ENCODE measurements at places on chromosomes 12 and 14. TPM values are rescaled to one million over a fixed set of nuclear protein-coding genes. Genes with fewer than 3 reads are reported as not detected.

- no peak for DNase-seq
Observed at GRCh38 chr12:107487011-107487680, 198.5 kb upstream of the PWP1 start.

- DNase-seq: no peak
Observed at GRCh38 chr12:92844151-92844763, 84.8 kb downstream of the EEA1 start.

DNA sequence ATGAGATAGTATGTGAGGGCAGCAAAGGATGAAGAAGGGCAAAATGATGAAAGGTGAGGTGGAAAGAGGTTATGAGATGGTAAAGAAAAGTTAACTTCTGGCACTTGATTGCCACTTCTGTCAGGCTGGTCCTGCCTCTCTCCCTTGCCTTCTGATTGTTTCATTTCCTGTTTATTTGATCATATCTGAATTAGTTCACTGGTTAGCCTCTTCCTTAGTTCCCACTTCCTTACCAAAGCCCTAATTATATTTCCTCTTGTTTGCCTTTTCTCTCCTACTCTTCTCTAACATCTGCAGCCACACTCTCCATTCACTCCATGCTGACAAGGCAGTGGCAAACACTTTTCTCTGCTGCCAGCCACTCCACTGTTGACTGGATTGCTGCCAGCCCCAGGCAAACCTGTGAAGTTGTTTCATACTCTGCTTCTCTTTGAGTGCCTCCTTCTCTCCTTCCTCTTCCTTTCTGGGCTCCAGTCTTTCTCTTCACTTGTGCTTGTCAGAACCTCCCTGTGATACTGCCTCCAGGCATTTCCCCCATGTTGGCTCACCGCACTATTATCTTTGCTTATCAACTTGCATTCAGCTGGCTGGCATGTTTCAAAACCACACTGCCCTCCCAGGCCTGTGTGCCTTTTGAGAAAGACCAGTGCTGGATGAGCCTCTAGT lies 8.1 kb downstream of the PNP start:
- DNase-seq: no peak

DNA sequence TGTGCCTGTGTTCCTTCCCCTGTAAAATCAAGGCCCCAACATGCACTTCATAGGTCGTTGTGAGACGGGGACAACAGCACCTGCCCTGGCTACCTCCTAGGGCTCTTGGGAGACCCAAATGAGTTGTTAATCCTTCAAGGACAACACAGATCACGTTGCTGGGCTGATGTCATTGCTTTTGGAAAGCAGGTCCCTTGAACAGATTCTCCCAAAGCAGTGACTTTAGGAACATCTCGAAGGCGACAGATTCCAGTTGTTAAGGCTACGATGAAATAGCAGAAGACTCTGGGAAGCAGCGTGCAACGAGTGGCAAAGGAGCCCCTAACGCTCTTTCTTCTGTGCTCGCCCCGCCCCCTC lies 26.2 kb upstream of the MAP1LC3B2 start:
- DNase-seq: no peak

- DNase-seq: no peak
Observed at GRCh38 chr12:98354520-98355035, 160.8 kb upstream of the TMPO start.

- no peak for DNase-seq
Observed at GRCh38 chr14:22200977-22201605, 387.9 kb downstream of the DAD1 start.

DNA sequence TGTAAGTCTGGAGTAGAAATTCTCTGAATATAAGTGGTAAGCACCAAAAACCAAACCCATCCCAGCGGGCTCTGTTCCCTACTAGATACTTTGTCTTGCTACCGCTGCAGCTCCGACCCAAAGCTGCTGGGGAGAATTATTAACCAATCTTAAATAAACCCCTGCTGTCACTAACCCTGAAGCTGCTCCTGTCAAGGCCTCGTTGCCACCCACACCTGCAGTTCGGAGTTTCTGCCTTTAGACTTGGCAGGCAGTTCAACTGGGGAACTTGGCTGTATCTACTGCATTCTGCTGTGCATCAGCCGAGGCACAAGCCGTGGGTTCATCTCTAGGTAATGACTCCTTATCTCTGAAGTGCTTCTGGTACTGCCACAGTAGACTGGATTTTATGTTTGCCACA lies 55.5 kb downstream of the PPM1A start:
- DNase-seq: no peak

DNA sequence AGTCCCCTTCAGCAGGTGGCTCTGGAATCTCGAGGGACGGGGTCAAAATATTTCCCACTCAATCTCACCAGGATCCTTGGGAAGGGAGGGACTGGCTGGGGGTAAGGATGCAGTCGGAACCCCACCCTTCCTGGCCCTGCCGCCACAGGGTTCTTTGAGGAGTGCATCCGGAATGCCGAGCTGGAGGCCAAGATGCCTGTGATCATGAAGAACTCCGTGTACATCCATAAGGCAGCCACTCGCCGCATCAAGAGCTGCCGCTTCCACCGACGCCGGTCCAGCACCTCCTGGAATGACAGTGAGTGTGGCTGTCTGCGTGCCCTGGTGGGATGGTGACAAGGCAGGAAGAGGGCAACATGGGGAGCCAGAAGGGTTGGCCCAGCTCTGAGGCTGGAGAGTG lies 43.1 kb downstream of the PLEKHD1 start:
- no peak for DNase-seq

GRCh38 chr14:32003585-32003984 lies 73.5 kb upstream of the ARHGAP5 start:
- DNase-seq: no peak

GRCh38 chr14:106491851-106492250 lies 965.5 kb downstream of the TMEM121 start:
- DNase-seq: no peak

DNA sequence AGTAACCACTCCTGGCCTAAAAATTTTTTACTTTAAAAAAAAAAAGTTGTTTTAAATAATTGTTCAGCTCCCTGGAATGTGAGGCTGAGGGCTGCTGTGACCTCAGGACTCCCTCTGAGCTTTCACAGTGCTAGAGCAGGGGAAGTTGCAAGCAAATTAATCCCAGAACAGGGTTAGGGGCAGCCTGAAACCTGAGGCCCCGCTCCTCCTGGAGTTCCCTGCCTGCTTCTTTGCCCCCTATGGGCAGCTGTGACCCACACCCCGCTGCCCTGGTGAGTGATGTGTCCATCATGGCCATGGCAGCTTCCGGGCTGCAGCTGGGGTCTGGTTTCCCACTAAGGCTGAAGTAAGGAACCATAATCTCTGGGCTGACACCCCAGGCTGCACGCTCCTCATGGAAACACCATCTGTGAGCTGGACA lies 9.5 kb downstream of the RITA1 start:
- no peak for DNase-seq

DNA sequence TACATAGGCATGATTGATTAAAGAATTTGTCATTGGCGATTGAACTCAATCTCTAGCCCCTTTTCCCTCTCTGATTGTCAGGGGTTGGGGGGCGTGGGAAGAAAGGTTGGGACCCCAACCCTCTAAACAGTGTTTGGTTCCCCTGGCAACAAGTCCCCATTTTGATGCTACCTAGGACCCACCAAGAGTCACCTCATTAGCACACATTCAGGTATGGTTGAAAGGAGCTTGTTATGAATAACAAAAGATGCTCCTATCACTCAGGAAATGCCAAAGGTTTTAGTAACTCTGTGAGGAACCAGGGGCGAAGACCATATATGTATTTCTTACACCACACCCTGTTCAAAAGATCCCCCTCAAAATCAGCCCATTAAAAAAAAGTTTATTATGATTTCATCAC lies 14.3 kb downstream of the RNF212B start:
- DNase-seq: no peak

DNA sequence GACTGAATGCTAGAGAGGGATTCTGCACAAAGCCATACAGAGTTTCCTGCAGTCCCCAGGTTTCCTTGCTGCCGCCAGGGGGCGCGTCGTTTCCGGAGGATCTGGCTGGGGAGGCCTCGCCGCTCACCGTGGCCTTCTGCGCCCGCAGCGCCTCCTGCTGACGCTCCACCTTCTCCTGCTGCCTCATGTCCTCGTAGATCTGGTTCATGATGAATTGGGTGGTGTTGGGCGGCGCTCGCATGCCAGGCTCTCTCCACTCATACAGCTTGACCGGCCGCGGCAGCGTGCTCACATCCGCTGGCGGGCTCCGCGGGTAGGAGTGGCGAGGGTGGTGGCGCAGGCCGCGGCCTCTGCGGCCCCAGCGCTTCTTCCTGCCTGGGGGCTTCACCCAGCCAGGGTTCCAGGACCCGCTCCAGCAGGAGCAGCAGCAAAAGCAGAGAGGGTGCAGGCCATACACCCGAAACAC lies 987 bp downstream of the CCER1 start:
- no peak for DNase-seq

DNA sequence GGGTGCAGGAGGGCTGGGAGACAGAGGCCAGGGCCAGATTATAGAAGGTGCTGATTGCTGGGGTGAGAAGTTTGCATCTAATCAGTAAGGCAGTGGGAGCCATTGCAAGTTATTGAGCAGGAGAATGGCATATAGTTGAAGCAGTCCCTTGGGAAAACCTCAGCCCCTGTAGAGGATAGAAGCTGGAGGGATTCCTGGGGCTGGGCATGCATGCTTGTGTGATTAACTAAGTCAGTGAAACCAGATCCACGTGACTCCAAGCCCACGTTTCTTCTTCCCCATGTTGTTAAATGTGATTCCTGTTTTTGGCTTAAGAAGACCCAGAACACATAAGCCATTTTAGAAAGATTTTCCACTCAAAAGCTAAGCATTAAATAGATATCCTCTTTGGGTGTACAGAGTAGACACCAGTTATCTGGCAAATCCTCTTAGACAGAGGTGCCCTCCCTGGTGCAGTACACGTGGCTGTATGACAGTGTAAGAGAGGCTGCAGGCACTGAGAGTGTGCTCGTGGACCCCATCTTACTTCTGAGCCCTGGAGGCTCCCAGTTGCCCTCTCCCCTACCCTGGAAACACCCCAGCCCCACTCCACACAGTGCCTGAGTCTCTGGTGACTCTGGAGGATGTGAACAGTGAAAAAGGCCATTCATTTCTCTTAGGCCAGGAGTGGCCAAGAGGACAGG lies 3.2 kb downstream of the C14orf132 start:
- DNase-seq: no peak

DNA sequence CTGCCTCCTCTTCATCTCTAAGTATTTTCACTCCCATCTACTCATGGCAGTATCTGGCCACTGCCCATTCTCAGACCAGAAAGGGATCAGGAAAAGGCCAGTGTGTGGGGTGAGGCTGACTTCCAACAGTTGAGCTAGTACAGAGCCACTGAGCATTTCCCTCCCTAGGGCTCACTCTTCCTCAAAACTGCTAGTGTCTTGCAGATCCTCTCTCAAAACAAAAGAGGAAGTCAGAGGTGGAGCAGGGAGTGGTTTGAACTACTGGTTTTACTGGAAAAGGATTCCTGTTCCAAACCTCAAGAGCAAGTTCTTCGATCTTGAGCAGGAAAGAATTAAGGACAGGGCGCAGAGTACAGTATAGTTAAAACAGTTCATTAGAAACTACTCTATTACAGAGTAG lies 11.7 kb upstream of the RNASE10 start:
- no peak for DNase-seq

DNA sequence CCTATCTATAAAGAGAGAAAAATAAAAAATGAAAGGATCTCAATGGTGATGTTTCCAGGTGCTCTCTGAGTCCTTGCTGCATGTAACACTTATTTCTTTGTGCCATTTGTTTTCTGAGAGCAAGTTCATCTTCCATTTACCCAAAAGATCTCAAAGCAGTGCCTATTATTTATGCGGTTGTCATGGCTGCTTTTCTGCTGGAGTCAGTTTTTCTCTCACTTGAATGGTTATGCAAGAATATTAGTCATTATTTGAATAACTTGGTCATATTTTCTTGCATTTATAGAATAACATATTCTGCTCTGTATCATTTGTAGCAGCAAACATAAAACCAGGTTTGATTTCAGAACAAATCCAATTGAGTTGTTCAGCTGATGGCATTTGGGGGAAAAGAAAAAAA lies 141.8 kb upstream of the G2E3 start:
- DNase-seq: no peak

DNA sequence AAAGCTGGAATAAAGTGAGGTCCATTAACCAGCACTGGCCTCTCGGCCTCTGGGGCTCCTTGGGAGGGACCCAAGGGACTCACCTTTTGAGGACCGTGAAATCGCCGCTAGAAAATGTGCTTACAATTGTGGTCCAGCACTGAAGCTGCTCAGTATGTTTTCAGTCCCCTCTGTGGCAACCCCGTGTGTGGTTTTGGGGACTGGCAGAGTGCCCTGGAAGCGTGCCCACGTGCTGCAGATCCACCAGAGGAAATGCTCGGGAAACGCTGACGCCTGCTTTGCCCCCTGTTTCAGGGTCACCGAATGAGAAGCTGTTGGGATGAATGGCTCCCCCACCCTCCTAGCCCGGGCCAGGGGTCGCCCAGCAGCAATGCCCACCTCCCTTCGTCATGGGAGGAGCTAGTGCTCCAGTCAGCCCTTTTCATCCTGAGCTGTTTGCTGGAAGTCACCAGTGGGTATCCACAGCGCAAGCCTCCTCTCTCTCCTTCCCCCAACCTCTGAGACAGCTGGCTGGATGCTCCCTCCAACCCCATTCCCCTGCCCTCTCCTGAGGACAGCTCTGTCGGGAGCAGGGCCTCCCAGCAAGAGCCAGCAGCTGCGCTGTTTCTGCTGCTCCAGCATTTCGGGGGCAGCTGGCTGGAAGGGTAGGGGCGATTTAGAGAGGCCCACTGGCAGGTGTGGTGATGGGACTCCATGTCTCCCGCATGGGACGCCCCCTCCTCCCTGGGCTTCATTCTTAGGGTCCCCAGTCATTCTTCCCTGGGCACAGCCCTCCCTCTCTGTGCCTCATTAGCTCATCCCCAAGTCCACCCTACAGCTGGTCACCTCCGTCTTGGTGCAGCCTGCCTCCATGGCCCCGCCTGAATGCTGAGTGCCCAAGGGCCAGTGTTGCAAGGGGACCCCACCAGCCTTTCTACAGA lies 33.2 kb upstream of the PPP1R13B start:
- DNase-seq: no peak

DNA sequence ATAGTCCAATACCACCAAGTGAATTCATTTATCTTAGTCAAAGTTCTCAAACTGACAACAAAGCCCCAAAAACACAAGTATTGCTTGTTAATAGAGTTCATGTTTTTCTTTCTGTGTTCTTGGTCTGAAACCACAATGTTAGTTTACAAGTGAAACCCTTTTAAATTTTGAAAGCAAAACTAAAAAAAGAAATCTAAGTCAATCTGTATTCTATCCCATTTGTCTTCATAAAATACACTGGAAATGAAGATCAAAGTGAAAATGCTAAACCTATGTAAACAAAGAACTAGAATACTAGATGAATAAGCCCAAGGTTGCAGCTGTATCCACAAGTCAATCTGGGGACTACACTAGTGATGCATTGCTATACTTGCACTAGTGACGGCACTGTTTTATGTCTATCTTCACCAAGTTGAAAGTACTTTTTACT lies 10.4 kb downstream of the MAP4K5 start:
- no peak for DNase-seq

C3AR1 gene
- total RNA-seq: 7.0 TPM

PLCZ1 gene
- total RNA-seq: not detected

NFE2 gene
- 0.63 TPM for total RNA-seq

OS9 gene
- total RNA-seq: 137 TPM

PGF gene
- total RNA-seq: 7.3 TPM

B3GNT4 gene
- 0.16 TPM for total RNA-seq

KRT2 gene
- total RNA-seq: not detected

B4GALNT3 gene
- total RNA-seq: 1.4 TPM
